ENCODE measurements at places on chromosomes 6 and 20. TPM values are rescaled to one million over a fixed set of nuclear protein-coding genes. Genes with fewer than 3 reads are reported as not detected.

GRCh38 chr6:20955751-20956150 lies 421.5 kb downstream of the CDKAL1 start:
- DNase-seq, result no peak

MAK gene
- under 0.01 TPM for total RNA-seq

GRCh38 chr6:22499815-22500214 lies 69.6 kb upstream of the HDGFL1 start:
- no peak for DNase-seq

GRCh38 chr6:25215881-25216280 lies 63.3 kb upstream of the CARMIL1 start:
- DNase-seq, result no peak

C20orf204 gene
- 1.9 TPM for total RNA-seq

DNA sequence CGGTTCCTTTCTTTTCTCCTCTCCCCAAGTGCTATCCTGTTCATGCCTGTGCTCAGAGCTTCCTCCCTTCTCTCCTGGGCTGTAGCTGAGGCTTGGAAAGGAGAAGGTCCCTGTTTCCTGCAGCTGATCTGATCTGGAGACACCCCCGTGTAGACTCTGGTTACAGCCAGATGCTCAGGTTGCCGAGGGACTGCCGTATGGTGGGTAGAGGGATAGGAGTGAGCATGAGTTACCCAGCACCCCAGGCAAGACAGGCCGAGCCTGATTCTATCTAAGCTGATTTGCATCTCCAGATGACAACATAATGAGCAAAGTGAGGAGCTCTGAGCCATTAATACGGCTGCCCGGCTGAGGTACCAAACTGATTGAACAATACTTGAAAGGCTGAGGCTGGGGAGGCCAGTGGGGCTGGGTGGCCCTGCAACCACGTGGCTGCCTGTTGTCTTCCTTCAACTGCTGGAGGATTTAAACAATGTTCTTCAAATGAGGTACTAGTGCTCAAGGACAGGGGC lies 91.8 kb downstream of the ASXL1 start:
- DNase-seq, result no peak
